ENCODE measurements at places on chromosomes 3 and 15.

GRCh38 chr3:32632533-32633265, 52.3 kb upstream of the CNOT10 start:
- DNase-seq = no peak

DNA sequence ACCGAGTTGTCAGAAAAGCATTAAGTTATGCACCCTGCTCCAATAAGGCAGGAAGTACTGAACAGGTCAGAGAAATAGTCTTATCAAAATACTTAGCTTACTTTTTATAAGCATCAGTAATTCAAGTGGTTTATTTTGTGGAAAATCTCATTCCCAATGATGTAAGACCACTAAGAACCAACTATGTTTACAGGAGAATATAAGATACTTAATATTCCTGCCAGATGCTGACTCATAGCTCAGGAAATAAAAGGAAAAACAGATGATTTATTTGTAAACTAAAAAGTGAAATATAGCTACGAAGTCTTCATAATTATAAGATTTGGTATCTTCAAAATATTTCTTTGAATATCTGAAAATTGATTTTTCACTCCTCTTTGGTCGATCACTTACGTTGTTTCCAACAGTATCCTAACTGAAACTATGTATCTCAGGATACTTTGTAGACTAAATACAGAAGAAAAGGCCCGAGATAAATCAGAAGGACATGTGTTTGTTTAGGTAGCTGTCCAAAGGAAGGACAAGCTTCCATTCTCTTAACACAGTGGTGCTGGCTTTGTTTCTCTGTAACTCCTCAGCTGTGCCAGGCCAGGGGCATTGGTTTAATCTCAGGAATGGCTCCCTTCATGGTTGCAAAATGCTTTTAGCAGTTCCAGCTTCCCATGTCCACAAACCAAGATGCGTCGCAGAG, 295.8 kb downstream of the GBE1 start:
- no peak for DNase-seq

DNA sequence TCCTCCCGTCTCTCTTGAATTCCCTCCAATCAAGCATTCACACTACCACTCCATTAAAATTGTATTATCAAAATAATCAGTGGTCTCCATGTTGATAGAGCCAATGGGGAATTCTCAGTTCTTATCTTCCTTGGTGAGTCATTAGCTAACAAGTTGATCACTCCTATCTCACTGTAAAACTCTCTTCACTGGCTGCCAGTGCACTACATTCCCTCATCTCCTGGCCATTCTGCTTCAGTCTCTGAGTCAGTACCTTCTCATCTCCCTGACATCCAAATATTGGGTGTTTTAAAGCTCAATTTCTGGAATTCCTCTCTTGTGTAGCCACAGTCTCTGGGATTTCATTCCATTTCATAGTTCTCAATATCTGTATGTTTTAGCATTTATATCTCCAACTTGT, 175.2 kb downstream of the ALDH1A2 start:
- no peak for DNase-seq

DNA sequence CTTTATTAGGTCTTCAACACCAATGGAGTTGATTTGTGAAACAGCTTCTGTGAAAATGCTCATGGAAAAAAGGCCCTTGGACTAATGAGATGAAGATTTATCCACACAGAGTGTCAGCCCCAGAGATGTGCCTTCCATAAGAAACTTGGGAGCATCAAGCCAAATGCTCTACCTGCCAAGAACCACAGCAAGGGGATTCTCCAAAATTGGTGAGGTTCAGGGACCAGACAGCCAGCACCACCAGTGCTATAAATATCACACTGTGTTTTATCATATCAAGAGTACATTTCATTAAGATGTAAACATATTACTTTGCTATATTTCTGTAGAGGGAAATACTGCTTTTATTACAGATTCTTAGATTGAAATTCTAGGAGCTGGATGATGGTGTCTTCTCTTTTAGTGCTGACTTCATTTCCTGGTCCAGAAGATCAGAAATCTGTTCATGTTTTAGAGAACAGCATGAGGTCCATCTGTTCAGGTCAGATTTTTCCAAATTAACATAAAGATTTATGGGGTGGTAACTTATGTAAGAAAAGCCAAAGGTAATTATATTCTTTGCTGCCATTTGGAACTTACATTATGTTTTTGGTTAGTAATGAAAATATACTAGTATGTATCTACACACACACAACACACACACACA, 17.7 kb downstream of the SLC35G2 start:
- DNase-seq = no peak

DNA sequence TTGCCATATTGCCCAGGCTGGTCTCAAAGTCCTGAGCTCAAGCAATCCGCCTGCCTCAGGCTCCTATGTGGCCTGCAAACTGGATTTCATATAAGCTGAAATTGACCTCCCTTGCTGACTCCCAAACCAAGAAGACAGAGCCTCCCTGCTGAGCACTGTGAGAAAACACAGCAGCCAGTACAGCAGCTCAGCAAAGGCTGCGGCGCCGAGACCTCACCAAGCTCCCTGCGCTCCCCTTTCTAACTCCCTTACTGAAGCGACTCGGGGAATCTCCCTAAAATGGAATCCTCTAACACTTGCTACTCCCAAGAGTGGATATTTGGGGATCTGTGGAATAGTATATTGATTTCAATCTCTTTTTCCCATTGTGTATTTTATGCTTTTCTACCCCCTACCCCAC, 34.6 kb downstream of the MUC20 start:
- no peak for DNase-seq

- no peak for DNase-seq
Observed at GRCh38 chr3:38028621-38029361, 651 bp downstream of the PLCD1 start.

DNA sequence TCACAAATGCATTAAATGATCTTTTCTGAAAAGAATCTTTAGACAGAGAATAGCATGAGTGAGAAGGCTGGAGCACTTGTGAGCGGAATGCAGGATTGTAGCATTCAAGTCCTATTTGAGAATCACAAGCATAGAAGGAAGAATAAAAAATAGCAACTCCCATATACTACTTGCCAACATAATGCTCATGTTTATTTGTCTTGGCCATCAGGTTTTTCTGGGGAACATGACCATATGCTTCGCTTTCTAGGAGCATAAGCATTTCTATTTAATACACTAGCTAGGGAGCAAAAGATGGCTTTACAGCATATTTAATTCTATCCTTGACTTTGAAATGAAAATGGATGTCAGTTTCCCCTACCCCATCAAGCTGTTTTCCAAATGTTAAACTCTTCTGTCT, 170.3 kb upstream of the MITF start:
- DNase-seq = no peak

Measured in NCI-H1105 (cell line).